Activated T-cell treated with anti-CD3 and anti-CD28 coated beads, Interleukin-2, amount 50 U/mL, for 48 hours (primary cell): ENCODE measurements at places on chromosomes 7 and 10.

GRCh38 chr7:158303121-158303520, 284.5 kb downstream of the PTPRN2 start:
- no peak for DNase-seq

- DNase-seq: no peak
These were observed 36.3 kb upstream of the RNF32 start for GRCh38 chr7:156604311-156604710.

- no peak for DNase-seq
These were observed 52.4 kb downstream of the ARMH3 start for GRCh38 chr10:102003541-102003940.

DNA sequence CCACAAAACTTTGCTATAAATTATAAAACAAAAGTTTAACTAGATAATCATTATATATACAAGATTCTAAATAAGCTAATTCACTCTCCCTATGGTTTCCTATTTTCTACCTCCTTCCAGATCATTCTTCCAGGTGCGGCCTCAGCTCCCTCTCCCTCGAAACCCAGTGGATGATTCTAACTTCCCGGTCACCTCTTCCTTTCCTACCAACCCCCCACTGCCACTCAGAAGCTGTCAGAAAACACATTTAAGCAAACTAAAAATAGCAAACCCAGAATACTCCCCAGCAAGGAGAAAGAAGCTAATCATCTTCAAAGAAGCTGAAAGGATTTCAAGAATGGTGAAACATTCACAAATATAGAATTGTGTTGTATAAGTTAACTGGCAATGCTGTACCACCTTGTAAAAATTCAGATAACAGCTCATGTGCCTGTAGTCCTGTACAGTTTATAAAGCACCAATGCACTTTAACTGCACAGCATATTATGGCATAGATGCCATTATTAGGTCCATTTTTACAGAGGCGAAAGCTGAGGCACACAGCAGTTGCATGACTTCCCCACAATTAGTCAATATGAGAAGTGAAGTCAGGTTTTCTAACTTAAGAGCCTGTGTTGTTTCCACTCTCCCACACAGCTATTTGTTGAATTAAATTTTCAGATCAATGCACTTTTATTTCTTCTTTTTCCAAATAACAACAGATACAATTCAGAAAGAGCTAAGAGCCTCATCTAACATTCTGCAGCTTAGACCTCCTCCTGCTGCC, 13.7 kb upstream of the DNTT start:
- no peak for DNase-seq
